ENCODE measurements at places on chromosomes 7 and 10. TPM values are rescaled to one million over a fixed set of nuclear protein-coding genes. Genes with fewer than 3 reads are reported as not detected.

NME8 gene
- not detected for total RNA-seq

MKX gene
- total RNA-seq: 28.8 TPM

DNA sequence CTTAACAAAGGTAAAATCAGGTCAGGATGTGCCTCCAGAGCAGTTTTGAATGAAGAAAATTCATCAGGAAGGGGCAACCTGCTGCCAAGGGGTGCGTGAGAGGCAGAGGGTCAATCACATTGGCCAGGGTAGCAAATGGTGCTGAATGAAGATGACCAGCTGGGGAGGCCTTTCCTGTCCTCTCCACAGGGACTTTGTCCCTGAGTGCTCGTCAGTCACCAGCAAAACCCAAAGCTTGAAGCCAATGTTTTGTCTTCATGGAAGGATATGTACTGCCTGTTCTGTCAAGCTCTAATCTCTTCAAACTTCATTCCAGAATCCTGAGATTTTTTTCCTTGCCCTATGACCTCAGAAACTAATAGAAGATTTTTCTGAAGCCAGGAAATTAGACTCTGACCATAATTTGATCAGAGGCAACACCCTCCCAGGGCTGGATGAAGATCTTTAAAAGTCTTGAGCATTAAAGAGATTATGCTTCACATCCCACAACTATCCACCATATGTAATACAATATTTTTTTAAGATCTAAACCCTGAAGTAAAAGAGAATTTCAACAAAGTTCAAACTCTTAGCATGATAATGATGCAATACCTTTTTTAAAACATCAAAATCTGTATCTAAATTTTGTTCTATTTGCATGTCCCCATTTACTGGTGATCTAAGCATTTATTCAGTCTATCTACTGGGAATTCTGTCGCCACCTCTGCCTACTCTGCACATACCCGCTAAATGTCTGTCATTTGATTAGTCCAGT lies 243.0 kb downstream of the SNX13 start:
- no peaks in the 10 kb centered on the region for H3K27me3 ChIP-seq
- peak overlapping the region; percentile 94 for H3K27ac ChIP-seq
- H3K4me1 ChIP-seq: peaks cover 27% of the 10 kb centered on the region
- peaks cover 26% of the 10 kb centered on the region for H3K36me3 ChIP-seq
- no peak for DNase-seq

FAM237B gene
- not detected for total RNA-seq

IRF5 gene
- total RNA-seq: 0.26 TPM

- H3K27me3 ChIP-seq: peaks cover 16% of the 10 kb centered on the region
- no peak overlapping the region for H3K27ac ChIP-seq
- DNase-seq: no peak
- H3K4me1 ChIP-seq: no peaks in the 10 kb centered on the region
- H3K36me3 ChIP-seq: no peaks in the 10 kb centered on the region
Measured at GRCh38 chr7:26583094-26583648, 281.2 kb downstream of the SKAP2 start.

- peaks cover 18% of the 10 kb centered on the region for H3K4me1 ChIP-seq
- peak overlapping the region; percentile 18 for H3K27ac ChIP-seq
- DNase-seq: no peak
- H3K4me3 ChIP-seq: no peak overlapping the region
- H3K36me3 ChIP-seq: no peaks in the 10 kb centered on the region
- H3K27me3 ChIP-seq: no peaks in the 10 kb centered on the region
Measured at GRCh38 chr7:119964788-119965542, 308.0 kb upstream of the KCND2 start.

- H3K36me3 ChIP-seq: peaks cover 6% of the 10 kb centered on the region
- no peak overlapping the region for H3K4me3 ChIP-seq
- peak overlapping the region; percentile 91 for H3K27ac ChIP-seq
- H3K4me1 ChIP-seq: peaks cover 26% of the 10 kb centered on the region
Measured at GRCh38 chr7:35792472-35792871, 8.4 kb upstream of the SEPTIN7 start.

- H3K36me3 ChIP-seq: peaks cover 3% of the 10 kb centered on the region
- no peak overlapping the region for H3K4me3 ChIP-seq
- no peak for DNase-seq
- peaks cover 3% of the 10 kb centered on the region for H3K27me3 ChIP-seq
Measured at GRCh38 chr7:29561271-29561670, 2.4 kb upstream of the PRR15 start.

DNA sequence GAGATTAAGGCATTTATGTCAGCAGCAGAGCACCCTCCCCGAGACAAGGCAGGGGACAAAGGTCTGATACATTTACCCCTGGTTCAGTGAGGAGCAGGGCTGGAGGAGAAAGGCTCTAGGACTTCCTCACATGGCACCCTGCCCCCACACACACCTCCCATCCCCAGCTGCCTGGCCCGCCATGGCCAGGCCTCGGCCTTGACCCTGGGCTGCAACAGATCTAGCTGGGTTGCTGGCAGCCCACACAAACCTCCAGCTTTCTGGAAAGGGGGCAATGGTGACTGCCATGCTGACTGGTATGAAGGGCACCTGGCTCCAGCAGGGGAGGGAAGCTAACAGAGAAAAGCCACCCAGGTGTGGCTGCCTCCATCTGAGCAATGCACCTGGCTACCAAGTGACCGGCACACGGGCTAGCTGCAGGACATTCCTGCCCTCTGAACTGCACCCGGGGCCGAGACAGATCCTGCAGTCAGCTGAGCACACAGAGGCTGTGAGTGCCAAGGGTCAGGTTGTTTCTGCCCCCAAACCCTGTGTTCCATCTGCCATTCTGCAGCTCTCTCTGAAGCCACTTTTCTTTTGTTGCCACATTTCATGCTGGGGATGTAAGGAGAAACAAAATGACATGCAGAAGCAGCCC lies 85.8 kb upstream of the LRRC18 start:
- no peaks in the 10 kb centered on the region for H3K27me3 ChIP-seq
- H3K36me3 ChIP-seq: no peaks in the 10 kb centered on the region
- no peak overlapping the region for H3K4me3 ChIP-seq
- DNase-seq: no peak

CPN1 gene
- total RNA-seq: not detected

GRCh38 chr7:50213622-50214017 lies 90.9 kb upstream of the IKZF1 start:
- H3K27me3 ChIP-seq: peaks cover 20% of the 10 kb centered on the region
- no peaks in the 10 kb centered on the region for H3K4me1 ChIP-seq
- no peak for DNase-seq
- H3K36me3 ChIP-seq: no peaks in the 10 kb centered on the region

GRCh38 chr10:68837626-68838322 lies 10.4 kb downstream of the STOX1 start:
- H3K27me3 ChIP-seq: no peaks in the 10 kb centered on the region
- H3K27ac ChIP-seq: no peak overlapping the region
- H3K36me3 ChIP-seq: no peaks in the 10 kb centered on the region
- no peaks in the 10 kb centered on the region for H3K4me1 ChIP-seq
- DNase-seq: no peak

Data from chondrocyte (in vitro differentiated cells).